ENCODE measurements at places on chromosomes 12 and 14.

GRCh38 chr12:81381951-81382350, 304.1 kb downstream of the ACSS3 start:
- DNase-seq = no peak

- DNase-seq = no peak
These were observed 114.5 kb upstream of the RTL1 start for GRCh38 chr14:101017806-101018560.

DNA sequence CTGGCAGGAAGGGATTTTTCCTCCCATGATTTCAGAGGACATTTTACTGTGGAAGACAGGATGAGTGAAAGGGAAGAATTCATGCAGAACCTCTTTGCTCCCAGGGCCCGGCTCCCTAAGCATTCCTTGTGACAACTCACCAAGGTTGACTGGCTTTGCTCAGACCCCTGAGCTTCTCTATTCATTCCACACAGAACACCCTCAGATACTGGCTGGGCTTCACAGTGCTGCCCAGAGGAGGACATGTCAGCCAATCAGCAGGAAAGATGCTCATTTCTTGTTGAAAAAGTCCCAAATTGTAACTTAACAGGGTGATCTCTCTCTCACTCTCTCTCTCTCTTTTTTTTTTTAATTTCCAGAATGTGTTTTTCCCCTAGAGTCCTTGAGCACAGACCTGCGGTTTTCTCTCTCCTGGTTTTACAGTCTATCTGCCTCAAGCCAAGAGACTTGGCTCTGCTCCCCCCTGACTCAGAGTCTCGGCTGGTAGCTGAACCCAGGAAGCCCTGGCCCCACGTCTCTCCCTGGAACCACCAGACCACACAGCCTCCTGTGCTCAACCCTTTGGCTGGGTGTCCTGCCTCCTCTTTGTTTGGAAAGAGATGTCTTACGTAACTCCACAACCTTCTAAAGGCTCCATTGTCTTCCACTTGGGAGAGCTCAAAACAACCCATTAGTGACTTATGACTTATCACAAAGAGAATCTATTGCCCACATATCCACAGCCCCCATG, 43.9 kb downstream of the SSPN start:
- peak; percentile 92 for DNase-seq

DNA sequence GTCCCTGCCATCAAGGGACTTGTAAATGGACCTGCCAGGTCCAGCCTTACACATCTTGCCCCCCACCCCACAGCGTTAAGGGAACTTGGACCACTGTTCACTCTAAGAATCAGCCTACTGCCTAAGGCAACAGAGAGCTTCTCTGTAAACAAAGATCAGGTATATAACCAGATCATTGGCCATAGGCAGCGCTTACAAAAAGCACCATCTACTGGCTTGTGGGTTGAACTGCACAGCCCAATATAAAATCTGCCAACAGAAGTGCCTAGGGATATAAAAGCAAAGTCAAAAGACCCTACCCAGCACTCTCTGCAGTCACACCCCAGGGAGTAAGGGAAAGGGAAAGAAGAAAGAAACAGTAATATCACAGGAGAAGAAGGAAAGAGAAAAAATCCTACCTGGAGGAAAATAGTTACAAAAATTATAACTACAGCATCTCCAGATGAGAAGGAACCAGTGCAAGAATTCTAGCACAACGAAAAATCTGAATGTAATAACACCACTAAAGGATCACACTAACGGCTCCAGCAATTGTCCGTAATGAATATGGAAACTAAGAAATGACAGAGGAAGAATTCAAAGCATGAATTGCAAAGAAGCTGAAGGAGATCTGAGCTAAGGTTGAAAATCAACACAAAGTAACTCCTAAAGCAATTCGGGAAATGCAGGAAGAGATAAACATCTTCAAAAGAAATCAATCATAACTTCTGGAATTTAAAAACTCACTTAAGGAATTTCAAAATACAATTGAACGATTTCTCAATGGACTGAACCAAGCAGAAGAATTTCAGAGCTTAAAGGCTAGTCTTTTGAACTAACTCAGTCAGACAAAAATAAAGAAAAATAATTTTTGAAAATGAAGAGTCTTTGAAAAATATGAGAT, 95.2 kb upstream of the PCED1B start:
- DNase-seq = peak; percentile 69

DNA sequence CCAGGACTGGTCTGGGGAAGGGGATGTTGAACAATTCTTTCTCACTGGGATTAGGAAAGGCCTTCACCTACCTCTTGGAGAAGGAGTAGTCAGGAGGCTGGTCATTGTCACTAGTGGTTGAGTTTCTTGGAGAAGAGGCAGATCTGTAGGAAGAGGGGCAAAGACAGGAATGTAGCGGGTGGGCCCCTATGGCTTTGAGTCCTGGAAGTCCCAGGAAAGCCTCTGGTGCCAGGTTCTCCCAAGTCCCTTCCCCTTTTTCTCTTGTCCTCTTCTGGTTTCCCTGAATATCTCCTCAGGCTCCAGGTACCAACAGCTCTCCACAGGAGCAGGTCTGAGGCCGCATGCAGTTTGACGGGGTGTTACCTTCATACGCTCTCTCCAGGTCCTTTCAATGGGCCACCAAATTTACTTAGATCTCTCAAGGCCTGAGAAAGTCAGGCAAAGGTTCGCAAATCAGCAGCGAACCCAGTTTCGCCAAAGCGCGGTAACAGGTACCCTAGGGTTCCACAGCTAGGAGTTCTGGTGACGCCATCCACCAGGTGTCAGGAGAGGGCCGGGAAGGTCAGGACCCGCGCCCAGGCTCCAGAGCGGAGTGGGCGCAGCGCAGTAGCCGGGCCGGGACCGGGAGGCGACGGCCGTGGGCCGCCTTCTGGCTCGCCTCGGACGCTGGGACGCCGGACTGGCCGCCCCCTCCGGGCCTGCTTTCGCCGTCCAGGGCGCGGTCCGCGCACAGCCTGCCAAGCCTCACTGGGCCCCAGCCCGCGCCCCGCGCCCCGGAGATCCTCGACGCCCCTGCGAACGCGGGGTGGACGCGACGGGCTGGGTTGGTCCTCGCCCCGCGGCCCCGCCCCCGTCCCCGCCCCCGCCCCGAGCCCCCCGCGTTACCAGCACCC, 795 bp downstream of the SMAGP start:
- peak; percentile 54 for DNase-seq

GRCh38 chr14:90676912-90677311, 139.3 kb downstream of the TTC7B start:
- DNase-seq = no peak

GRCh38 chr12:15423629-15424028, 101.3 kb downstream of the PTPRO start:
- DNase-seq = peak; percentile 72

GRCh38 chr12:473863-474577, 14.3 kb downstream of the B4GALNT3 start:
- peak; percentile 57 for DNase-seq

DNA sequence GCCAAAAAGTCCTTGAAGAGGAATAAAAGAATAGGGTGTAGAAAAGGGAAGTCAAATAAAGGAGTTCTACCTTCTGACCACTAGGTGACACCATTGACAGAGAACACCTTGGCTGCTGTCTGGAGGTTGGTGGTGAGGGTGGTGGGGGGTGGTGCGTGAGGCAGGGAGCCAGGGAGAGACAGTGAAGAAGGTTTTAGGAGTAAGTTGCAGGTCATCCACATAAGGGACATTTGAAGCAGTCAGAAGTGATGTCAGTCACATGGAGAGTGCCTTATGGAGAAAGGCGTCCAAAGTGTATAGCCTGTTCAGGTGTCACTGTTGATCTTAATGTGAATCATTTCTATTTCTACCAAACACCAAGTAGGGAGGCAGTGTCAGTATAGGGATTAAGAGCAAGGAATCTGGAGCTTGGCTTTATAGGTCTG, 279.3 kb upstream of the DDHD1 start:
- DNase-seq = peak; percentile 53

GRCh38 chr12:96442906-96443305, 42.7 kb upstream of the CDK17 start:
- DNase-seq = no peak

Data from fibroblast of skin of scalp (primary cell).